Tongue (tissue), 3 donors: ENCODE measurements at places on chromosomes 7 and 10.

- no peak for DNase-seq
These were observed 238.4 kb downstream of the ARHGAP21 start for GRCh38 chr10:24485304-24485703.

GRCh38 chr7:91463330-91463729, 199.1 kb downstream of the FZD1 start:
- DNase-seq: no peak

- no peak for DNase-seq
These were observed 385.8 kb upstream of the C7orf33 start for GRCh38 chr7:148204639-148205304.

DNA sequence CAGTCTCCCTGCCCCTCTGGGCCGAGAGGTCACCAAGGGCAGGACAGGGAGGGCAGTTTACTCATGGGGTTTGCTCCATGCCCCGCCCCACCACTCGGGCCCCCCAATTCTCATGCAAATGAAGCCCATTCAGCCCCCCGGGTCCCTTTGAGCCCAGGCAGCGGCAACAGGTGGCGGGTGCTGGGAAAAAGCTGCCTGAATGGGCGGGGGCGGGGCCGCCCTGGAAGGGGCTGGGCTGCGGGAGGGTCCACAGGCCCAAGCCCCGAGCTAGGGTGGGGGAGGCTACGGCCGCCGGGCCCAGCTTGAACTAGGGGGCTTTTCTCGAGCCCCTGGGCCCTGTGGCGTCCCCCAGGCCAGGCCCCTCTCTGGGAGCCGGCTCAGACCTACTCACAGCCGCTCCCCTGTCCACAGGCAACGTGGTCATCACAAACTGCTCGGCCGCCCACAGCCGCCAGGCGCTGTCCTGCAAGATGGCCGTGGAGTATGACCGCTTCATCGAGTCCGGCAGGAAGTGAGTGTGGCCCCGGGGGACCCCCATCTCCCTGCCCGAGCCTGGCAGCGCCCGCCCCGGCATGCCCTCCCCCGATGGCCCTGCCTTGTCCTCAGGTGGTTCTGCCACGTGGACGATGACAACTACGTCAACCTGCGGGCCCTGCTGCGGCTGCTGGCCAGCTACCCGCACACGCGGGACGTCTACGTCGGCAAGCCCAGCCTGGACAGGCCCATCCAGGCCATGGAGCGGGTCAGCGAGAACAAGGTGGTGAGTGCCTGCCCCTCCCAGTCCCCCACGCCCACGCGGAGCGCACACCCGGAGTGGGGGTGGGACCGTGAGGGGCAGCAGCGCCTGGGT, 5.5 kb downstream of the LFNG start:
- peak; percentile 67 for DNase-seq

- no peak for DNase-seq
These were observed 22.2 kb downstream of the ZDHHC16 start for GRCh38 chr10:97468162-97468561.

GRCh38 chr10:72218726-72219125, 2.6 kb upstream of the ASCC1 start:
- no peak for DNase-seq

- DNase-seq: peak; percentile 27
These were observed 228.1 kb upstream of the PFKP start for GRCh38 chr10:2839081-2839725.

DNA sequence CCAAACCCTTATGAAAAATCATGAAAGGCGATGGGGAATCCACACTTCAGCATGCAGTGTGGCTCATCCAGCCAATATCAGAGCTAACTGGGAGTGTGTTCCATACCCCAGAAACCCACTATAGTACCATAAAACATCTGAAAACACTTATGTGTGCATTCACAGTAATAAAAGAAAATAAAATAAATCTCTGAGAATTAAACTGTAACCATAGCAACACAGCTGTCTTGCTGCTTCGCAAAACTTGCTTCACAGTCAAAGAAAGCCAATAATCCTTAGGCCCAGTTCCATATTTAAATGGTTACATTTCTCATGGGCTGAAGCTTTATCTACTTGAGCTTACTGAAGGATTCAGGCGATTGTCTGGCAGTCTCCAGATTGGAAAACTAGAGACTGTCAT, 19.9 kb upstream of the POLR1F start:
- peak; percentile 38 for DNase-seq

- no peak for DNase-seq
These were observed 52.9 kb downstream of the CYP26A1 start for GRCh38 chr10:93126483-93127052.

GRCh38 chr10:69884024-69884367, 82.3 kb downstream of the COL13A1 start:
- peak; percentile 45 for DNase-seq

- no peak for DNase-seq
These were observed 67.4 kb upstream of the PPP1R3C start for GRCh38 chr10:91700273-91700672.

DNA sequence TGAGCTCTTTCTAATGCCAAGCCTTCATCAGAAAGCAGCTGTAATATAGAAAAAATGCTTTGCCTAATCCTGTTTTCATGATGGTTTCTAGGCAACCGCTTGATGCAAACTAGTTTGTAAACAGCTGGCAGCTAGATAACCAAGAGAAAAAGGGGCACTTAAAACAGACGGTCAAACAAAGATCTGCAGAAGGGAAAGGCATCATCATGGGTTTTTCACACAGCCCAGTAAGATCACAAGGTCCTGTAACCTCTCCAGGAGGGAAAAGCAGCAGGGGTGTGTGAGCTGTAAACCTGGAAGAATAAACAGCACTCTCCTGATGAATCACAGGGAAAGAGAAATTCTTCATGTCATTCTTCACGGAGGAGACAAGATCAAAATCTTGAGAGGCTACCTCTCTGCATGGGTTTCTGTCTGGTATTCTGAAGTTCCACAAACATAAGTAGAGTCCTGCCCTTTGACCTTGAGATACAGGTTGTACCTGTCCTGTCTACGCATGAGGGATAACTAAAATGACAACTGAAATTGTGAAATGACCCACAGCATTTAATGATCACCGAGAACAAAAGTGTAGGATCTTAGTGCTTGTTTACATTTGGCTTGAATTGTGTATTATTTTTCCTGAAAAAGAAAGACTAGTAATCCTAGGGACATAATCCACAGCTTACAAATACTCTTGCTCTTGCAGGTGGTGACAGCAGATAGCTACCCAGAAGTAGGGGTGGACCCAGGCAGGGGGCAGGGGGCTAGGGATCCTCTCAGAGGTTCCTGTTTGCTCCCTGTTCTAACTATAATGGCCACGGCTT, 48.0 kb downstream of the CREB3L2 start:
- DNase-seq: peak; percentile 88

- DNase-seq: peak; percentile 21
These were observed 7.2 kb downstream of the RNF133 start for GRCh38 chr7:122691569-122692235.

GRCh38 chr10:131312478-131312836, 936 bp upstream of the TCERG1L start:
- DNase-seq: peak; percentile 82

DNA sequence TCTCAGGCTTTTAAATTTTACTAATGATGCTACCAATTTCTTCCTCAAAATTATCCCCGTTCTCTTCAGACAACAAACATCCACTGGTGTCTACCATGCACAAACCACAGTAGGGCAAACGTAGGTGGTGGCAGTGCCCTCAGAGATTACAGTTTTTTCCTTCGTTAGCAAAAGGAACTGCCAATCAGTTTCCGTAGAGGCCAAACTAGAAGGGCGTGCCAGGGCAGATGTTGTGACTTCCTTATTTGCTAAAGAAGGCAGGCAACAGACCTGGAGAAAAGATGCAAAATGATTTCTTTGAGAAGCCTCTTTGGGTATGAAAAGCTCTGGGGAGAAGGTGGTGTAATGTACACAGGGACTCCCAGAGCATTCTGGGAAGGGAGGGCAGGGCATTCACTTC, 7.6 kb upstream of the FAM180A start:
- no peak for DNase-seq

- no peak for DNase-seq
These were observed 308.5 kb downstream of the WDR11 start for GRCh38 chr10:121159670-121160069.

GRCh38 chr7:108413782-108414492, 42.3 kb downstream of the NRCAM start:
- peak; percentile 35 for DNase-seq

DNA sequence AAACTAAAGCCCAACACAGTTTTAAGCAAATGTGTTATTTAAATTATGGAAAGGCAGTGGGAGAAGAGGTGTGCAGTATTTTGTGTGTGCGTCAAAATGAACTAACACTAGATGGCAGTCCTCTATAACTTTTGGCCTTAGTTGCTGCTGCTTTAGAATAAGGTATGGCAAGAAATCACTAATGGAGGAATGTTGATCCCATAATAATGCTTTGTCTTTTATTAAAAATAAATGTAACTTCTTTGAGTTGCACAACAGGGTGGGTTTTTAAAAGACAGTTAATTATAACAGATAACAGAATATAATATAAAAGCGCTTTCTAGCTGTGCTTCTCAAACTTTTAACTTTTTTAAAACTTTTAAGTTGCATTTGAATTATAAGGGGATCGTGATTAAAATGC, 56.4 kb downstream of the BBS9 start:
- DNase-seq: peak; percentile 83

GRCh38 chr10:110794808-110795207, 76.9 kb upstream of the PDCD4 start:
- peak; percentile 73 for DNase-seq

DNA sequence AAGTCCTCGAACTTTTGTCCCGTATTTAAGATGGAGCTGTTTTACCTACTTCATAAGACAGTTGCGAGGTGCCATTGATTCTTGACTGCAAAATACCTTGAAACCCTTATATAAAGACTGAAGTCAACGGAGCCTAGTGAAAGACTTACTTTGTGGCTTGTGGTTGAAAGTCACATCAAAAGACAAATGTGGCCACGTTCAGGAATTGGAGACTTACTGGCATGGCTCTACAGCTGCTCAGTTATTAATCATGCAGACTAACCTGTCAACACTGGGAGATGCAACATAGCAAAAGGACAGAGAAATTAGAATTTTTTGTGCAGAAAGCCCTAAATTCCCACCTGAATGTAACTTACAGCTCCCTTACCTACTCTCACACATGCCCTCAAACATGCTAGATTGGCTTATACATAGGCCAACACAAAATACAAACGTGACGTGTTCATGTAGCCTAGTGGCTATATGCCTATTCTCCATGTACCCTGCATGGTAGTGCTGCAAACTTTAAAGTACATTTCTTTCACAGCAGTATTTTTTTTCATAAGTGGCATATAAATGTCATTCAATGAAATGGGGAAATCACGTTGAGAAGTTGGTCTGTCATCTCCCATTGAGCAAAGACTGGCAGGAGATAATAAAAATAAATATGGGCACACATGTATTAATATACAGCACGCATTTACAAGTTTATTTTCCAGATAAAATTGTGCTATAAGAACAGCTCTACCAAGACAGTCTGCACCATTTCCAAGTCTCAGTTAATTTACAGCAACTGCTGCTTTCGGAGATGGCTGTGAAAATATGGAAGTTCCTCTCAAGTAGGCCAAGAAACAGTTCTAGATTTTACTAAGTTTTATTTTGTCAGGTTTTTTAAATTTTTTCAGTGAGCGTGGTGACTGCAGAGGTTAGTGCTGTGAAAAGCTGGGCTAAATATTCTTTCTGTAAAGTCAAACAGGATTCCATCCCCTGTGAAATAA, 170.4 kb upstream of the C7orf33 start:
- peak; percentile 33 for DNase-seq

GRCh38 chr7:143914938-143915652, 13.1 kb upstream of the TCAF1 start:
- no peak for DNase-seq

DNA sequence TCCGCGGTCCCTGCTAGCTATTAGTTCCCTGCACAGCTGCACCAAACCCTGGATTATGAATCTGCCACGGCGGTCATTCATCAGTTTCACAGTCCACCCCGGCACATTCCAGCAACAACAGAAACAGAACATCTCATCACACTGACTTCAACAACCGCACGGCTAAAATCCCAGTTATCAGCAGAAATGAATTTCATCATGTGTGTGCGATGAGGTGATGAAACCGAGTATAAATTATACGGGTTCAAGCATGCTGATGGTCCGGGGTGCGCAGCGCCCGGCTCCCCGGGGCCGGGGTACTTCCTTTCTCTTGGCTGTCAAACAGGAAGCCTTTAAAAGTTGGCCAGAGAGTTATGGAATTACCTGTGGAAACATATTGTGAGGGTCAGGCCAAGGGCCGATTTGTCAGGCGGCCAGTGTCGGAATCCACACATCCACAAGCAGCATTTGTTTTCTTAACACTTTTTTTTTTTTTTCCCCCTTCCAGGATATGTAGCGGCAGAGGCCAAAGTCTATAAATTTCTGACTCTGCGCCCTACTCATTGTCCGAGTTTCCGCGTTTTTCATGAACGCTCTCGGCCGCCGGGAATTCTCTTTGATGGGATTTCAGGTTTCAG, 420.9 kb upstream of the MGMT start:
- DNase-seq: peak; percentile 50

DNA sequence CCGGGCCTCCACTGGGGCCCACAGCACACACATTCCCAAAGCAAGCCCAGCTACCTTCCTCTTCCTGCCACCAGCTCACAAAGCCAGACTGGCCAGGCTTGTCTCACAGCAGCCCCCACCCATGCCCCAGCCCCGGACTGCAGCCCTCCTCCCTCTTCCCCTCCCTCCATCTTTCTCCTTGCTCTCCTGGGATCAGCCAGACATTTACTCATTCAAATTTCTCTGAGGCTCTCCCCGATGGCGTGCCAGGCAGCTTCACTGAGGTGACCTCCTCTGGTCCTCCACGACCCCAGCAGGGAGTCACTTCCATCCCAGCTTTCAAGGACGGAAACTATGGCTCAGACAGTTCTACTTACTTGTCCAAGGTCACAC, 187.5 kb downstream of the GRID1 start:
- DNase-seq: no peak

DNA sequence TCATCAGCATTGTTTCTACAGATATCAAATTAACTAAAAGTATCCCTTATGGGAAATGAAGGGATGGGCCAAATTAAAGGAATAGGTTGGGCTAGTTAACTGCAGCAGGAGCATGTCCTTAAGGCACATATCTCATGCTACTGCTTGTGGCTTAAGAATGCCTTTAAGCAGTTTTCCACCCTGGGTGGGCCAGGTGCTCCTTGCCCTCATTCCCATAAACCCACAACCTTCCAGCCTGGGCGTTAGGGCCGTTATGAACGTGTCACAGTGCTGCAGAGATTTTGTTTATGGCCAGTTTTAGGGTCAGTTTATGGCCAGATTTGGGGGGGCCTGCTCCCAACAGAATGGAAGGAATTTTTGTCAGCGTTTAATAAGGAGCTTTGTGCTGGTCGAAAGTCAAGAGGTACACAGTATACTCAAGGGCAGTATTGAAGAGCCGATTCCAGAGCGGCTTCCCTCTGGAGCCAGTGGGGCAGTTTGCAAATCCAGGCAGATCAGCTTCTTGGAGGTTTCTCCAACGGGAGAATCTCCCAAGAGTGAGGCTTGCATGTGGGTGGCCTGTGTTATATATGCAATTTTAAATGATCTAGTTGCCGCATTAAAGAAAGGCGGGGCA, 7.7 kb downstream of the PFKP start:
- DNase-seq: no peak

- peak; percentile 70 for DNase-seq
These were observed at the start of gene PTPRZ1 for GRCh38 chr7:121872831-121873288. Gene PTPRZ1 (plus strand): TSS chr7:121873161. CDS start chr7:121873500, 339 bp downstream.
